ENCODE measurements at places on chromosomes 5 and 9. TPM values are rescaled to one million over a fixed set of nuclear protein-coding genes. Genes with fewer than 3 reads are reported as not detected.

MEIKIN gene
- not detected for total RNA-seq

GPR21 gene
- not detected for total RNA-seq

NKD2 gene
- 0.33 TPM for total RNA-seq

SLC34A1 gene
- total RNA-seq = not detected

SLC6A19 gene
- 0.08 TPM for total RNA-seq

C9 gene
- 0.20 TPM for total RNA-seq

CDKN2AIPNL gene
- 14.3 TPM for total RNA-seq

NIPSNAP3A gene
- 19.9 TPM for total RNA-seq

CATSPER3 gene
- total RNA-seq = 0.36 TPM

CKMT2 gene
- total RNA-seq = 12.6 TPM

SPATA31D4 gene
- not detected for total RNA-seq

RIOK2 gene
- 23.1 TPM for total RNA-seq

DNA sequence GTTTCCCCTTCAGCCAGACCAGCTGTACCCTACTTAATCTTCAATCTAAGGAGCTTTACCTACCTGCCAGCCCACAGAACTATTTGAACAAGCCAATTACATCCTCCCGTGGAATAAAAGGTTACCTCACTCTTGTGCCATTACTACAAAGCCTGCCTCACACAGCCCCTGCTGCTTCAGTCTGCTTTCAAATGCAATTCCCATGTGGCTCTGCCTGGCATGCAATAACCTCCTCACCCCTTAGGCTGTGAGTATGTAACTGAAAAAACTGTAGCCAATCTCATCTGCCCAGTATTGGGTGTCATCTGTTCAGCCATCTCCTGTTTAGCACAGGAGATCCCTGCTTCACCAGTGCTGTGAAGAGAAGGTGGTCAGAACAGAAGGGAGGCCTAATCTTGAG, 6.1 kb upstream of the GCNT1 start:
- no peak for DNase-seq

GRCh38 chr5:135648116-135648515, 69.3 kb upstream of the CXCL14 start:
- DNase-seq = no peak

DNA sequence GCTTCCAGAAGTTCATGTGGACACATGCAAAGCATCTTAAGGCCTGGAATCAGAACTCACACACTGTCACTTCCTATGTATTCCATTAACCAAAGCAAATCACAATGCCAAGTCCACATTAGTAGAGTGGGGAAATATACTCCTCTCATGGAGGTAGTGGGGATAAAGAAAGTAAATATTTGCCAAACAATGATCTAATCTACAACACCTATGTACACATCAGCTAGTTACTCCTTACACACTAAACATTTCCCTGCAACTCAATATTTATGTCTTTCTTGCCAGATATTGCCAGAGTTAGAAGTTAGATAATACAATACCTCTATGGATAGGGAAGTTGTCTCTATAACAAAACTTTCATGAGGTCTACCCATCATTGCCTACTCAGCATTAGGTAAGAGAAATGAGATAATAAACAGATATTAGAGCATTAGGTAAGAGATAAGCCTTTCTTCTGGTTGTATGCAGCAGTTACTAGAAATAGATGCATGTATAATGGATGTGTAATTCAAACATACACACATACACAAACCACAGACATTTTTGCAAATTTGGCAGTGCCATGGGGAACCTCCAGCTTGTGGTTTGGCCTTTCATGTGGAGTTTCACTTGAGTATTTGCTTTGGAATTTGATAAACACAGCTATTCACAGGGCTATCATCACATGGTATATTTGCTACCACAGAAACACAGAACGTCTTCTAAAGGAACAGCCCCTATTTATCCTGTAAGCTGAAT, 196.5 kb downstream of the TLE1 start:
- DNase-seq = no peak

GRCh38 chr9:72809586-72809985, 143.3 kb downstream of the ALDH1A1 start:
- DNase-seq = no peak

DNA sequence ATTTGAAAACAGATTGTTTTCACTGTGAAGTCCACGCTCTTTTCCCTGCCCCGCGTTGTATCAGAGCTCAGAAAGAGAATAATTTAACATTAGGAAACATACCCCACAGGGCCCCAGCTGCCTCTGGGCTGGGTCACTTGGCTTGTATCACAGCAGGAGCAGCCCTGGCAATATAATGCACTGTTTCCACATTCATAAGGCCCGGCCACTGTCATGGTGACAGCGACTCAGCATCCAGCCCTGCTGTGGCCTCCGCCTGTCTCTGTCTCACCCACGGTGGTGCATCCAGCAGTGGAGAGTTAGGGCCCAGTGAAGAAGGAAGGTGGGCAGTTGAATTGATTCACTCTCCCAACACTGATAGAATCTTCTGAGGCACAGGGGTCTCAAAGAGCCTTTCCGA, 188.9 kb downstream of the NSG2 start:
- no peak for DNase-seq

DNA sequence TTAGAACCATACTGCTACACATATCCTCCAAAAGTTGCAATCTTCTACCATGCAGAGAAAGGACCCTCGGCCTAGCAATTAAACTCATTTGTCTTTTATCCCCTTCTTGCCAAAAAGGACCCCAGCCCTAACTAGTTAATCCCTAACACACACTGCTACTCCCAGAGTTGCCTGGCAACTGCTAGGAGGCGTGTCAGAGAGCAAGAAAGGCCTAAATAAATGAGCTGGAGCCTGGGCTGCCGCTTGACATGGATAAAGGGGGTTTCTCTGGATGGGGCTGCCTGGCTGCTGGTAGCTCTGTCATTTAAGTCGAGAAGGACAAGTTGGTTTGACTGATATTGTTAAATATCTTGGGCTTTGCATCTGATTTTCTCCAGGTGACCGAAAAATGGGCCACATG, 194.8 kb downstream of the CRB2 start:
- no peak for DNase-seq

DNA sequence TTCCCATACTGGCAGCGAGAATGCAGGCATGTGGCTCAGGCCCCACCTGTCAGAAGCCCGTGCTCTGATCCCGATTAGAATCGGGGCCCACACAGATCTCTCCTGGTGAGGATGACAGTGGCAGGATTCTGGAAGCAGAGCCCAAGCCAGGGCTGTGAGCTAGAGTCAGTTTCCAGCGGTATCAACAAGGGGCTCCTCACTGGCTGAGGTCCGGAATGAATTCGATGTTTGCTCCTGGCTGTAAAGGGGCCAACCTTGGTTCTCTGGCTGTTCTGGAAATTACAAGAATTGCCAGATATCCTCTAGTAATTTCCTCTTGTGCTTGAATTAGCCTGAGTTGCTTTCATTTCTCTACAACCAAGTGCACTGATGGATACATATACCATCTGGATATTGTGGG, 129.1 kb upstream of the SPRY4 start:
- DNase-seq = no peak

DNA sequence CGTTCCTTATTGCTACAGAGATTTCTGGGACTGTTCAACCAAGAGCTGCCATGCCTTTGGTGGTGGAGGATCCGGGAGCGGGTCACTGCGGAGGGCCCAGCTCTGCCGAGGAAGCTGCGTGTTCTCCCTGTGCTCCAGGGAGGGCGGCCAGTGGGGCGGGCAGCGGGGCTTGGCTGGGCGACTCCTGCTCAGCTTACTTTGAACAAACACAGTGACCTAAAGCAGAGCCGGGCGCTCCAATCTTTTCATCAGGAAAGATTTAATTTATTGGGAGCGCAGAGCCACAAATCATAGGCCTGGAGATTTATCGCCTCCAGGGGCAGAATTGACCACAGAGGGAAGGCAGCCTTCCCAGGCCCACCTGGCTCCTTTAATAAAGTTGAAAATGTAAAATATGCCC, 27.7 kb downstream of the LHX3 start:
- DNase-seq = no peak

DNA sequence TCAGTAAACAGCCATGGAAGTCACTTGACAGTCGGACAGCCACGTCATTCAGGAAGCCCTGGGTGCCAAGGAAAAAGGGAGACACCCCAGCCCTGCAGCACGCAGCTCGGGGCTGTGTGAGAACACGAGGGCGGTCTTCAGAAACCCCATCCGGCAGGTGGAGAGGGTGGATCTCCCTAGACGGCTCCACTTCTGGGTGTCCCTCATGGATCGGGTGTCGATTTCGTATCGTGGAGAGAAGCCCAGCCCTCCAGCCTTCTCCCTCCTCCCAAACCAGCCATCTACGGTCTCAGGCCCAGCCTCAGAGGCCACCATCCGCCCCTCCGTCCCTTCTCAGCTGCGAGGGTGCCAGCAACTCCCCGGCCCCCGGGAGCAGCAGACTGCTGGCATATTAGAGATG, 65.5 kb upstream of the BARHL1 start:
- DNase-seq = no peak

GRCh38 chr9:87157366-87158031, 210.2 kb upstream of the GAS1 start:
- no peak for DNase-seq

- DNase-seq = no peak
Observed at GRCh38 chr5:136141561-136141960, 8.9 kb downstream of the SMAD5 start.

DNA sequence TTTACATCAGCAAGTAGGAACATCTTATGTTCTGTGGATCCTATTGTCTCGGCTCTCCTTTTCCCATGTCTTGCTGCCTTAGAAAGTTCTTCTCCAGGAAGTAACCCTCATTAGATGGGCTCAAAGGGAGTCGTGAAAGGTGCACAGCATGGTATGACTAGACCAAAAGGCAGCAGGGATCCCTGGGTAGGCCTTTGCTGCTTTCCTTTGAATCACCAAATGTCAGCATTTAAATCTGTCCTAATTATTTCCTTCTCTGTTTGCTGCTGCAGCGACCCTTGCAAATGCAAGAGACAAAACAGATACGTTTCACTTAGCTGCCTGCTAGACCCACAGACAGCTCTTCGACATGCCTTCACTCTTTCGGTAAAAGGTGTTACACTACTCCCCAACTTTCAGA, 218.4 kb downstream of the ACTL7B start:
- DNase-seq = no peak

DNA sequence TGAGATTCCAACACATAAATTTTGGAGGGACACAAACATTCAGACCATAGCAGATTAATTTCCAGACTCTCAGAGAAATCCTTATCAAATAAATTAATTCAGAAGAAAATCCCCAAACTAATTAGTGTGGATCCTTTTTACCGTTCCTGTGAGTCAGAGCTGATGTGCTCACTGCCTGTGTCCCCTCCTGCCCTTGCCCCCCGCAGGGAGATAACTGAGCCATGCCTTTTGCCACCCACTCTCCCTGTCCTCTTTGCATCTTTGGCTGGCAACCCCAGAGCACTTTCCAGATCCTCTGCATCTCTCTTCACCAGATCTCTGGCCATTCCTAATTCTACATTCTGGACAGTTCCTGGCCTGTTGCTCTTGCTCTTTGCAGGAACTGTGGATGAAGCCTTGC, 135.4 kb upstream of the MAP1B start:
- DNase-seq = no peak

GRCh38 chr9:12494411-12494810, 198.8 kb upstream of the TYRP1 start:
- no peak for DNase-seq

DNA sequence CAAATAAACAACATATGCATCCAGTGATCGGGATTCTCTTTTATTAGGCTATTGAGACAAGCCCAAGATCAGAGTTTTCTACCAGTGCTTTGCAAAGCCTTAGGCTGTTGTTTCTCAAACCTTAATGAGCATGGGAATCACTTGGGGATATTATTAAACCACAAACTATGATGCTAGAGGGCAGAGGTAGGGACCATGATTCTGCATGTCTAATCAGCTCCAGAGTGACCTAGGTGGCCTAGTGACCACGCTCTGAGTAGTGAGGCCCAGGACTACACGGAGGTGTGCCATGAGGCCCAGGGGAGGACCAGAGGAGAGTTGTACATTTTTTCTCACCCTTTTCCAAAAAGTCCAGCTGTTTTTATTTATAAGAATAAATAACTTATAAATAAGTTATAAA, 298.5 kb upstream of the TLE4 start:
- no peak for DNase-seq

DNA sequence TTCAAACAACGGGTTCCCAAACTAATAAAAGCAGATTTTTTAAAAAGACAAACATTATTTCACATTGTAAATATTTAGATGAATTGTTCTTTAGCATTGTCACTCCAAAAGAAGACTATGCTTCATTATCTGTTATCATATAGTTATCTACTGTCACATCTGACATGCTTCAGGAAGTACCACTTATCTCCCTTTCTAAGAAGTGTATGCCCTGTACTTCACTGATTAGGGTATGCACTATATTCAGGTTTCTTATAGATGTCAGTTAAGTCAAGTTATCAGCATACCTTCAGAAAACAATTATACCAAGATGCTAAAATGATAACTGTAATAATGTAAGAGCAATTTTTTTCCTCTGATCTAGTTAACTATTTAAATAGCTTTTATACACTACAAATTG, 40.4 kb downstream of the LMBRD2 start:
- DNase-seq = no peak

- DNase-seq = no peak
Observed at GRCh38 chr5:40321514-40321913, 358.2 kb upstream of the PTGER4 start.

DNA sequence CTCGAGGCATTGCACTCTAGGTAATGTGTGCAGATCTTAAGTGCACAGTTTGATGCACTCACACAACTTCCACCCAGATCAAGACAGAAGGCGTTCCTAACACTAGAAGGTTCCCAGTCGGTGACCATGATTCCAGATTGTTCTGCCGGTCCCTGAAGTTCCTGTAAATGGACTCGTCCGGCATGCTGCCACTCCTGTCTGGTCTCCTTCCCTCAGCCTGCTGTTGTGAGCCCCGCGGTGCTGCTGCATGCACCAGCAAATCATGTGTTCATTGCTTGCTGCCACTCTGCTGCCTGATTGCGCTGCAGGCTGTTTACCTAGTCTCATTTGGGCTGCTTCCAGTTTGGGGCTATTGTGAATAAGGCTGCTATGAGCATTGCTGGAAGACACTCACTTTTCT, 11.5 kb downstream of the STKLD1 start:
- DNase-seq = no peak

DNA sequence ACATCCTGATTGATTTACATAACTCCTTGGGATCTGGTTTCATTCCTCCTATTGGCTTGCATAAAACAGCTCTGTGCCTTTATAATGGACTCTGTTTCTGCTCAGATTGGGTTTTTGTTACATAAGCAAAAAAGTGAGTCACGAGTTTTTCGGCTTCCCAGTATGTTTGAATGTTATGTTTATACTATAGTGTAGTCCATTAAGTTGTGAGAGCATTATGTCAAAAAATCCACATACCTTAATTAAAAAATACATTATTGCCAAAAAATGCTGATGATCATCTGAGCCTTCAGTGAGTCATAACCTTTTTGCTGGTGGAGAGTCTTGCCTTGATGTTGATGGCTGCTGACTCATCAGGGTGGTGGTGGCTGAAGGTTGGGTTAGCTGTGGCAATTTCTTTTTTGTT, 144.6 kb downstream of the CCDC171 start:
- no peak for DNase-seq

DNA sequence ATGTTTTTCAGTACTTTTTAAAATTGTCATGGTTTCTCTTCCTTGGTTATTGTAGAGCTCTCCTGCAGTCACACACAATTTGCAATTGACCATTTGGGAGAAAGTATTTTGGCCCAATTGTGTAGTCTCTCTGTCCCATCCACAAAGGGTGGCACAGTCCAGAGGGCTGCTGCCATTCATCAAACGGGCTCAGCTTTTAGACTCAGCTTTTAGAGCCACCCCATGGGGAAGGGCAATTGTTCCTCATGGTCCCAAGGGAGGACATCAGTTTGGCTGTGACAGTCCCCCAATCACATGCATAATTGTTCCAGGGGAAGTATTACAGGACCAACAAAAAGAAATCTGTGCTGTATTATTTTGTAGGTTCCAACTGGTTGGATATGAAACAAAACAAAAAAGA, 207.6 kb downstream of the ZNF462 start:
- no peak for DNase-seq

GRCh38 chr5:59559323-59559722, 334.2 kb downstream of the PDE4D start:
- DNase-seq = no peak
